Immature natural killer cell (primary cell): ENCODE measurements at places on chromosomes 5 and 9. TPM values are rescaled to one million over a fixed set of nuclear protein-coding genes. Genes with fewer than 3 reads are reported as not detected.

DNA sequence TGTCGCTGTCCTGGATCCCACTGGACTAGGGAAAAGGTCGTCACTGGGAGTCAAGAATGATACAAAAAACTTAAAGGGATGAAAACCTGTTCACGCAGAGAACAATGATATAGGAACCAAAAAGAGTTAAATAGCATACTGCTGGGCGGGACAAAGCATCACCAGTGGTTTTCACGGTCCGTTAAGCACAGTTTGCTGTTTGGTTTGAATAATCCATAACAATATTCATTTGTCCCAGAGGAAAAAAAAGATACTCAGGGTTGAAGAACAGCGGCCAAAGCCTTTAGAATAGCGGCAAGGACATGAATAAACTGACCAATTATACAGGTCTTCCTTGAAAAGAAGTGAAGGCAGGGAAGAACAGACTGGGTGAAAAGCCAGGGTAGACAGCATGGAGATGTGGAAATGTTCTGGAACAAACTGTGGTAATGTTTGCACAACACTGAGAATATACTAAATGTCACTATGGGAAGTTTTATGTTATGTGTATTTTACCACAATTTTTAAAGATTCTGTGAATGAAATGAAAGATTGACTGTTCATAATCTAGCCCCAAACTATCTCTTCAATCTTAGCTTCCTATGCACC is 60.8 kb downstream of the MTMR12 start:
- peaks cover 2% of the 10 kb centered on the region for H3K27me3 ChIP-seq
- H3K4me3 ChIP-seq, result no peak overlapping the region
- peaks cover 79% of the 10 kb centered on the region for H3K36me3 ChIP-seq
- DNase-seq, result no peak
- no peak overlapping the region for H3K27ac ChIP-seq

GRCh38 chr9:14343261-14344031 is 29.5 kb upstream of the NFIB start:
- no peaks in the 10 kb centered on the region for H3K36me3 ChIP-seq
- H3K27me3 ChIP-seq, result peaks cover 11% of the 10 kb centered on the region
- no peak overlapping the region for H3K4me3 ChIP-seq

- H3K27ac ChIP-seq, result no peak overlapping the region
- H3K27me3 ChIP-seq, result no peaks in the 10 kb centered on the region
- H3K4me3 ChIP-seq, result no peak overlapping the region
- DNase-seq, result no peak
Measured at GRCh38 chr9:132003896-132004295, 75.8 kb downstream of the MED27 start.

GRCh38 chr9:88811511-88811910 is 179.8 kb upstream of the S1PR3 start:
- H3K27me3 ChIP-seq, result peaks cover 9% of the 10 kb centered on the region
- no peak overlapping the region for H3K4me3 ChIP-seq
- no peak for DNase-seq
- H3K27ac ChIP-seq, result no peak overlapping the region

DNA sequence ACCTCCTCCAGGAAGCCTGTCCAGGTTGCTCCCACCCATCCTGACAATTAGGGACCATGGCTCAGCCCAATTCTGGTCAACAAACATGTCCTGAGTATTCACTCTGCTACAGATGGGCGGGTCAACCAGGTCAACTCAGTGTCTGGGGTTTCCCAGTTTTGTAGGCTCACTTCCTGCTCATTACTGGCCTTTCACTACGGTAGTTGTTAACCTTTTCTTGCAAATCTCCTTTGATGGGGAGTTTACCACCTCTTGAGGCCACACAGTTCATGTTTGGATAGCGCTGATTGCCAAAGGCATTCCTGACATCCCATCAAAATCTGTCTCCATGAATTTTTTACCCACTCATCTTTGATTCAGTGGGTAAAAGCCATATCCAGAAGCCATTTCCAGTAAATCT is 13.8 kb downstream of the TMEM8B start:
- H3K4me3 ChIP-seq, result no peak overlapping the region
- H3K27me3 ChIP-seq, result peaks cover 5% of the 10 kb centered on the region
- no peak overlapping the region for H3K27ac ChIP-seq
- H3K4me1 ChIP-seq, result peaks cover 13% of the 10 kb centered on the region
- peaks cover 5% of the 10 kb centered on the region for H3K36me3 ChIP-seq

GRCh38 chr5:72377910-72378638 is 57.9 kb downstream of the PTCD2 start:
- peaks cover 5% of the 10 kb centered on the region for H3K27me3 ChIP-seq
- no peak overlapping the region for H3K4me3 ChIP-seq
- no peaks in the 10 kb centered on the region for H3K36me3 ChIP-seq

The SEMA4D gene
- 45.8 TPM for polyA plus RNA-seq

DNA sequence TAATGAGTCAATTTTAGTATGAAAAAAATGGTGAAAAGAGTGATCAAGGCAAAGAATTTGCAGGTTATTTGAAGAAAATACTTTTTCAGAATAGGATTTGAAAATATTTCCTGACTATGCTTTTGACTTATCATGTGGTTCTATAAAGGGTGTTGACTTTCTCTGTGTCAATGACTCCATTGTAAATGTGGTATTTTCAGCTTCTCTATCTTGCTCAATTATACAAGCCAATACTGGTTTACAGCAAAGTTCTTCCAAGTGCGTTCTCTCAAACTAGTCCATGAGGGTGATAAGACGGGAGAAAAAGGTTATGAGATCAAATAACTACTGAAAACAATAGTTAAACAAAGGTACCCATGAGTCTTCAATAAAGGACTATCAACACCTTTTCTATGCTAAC is 21.7 kb downstream of the IL33 start:
- H3K4me1 ChIP-seq, result no peaks in the 10 kb centered on the region
- no peak overlapping the region for H3K27ac ChIP-seq
- no peak for DNase-seq
- H3K27me3 ChIP-seq, result no peaks in the 10 kb centered on the region
- no peak overlapping the region for H3K4me3 ChIP-seq
- H3K36me3 ChIP-seq, result no peaks in the 10 kb centered on the region

DNA sequence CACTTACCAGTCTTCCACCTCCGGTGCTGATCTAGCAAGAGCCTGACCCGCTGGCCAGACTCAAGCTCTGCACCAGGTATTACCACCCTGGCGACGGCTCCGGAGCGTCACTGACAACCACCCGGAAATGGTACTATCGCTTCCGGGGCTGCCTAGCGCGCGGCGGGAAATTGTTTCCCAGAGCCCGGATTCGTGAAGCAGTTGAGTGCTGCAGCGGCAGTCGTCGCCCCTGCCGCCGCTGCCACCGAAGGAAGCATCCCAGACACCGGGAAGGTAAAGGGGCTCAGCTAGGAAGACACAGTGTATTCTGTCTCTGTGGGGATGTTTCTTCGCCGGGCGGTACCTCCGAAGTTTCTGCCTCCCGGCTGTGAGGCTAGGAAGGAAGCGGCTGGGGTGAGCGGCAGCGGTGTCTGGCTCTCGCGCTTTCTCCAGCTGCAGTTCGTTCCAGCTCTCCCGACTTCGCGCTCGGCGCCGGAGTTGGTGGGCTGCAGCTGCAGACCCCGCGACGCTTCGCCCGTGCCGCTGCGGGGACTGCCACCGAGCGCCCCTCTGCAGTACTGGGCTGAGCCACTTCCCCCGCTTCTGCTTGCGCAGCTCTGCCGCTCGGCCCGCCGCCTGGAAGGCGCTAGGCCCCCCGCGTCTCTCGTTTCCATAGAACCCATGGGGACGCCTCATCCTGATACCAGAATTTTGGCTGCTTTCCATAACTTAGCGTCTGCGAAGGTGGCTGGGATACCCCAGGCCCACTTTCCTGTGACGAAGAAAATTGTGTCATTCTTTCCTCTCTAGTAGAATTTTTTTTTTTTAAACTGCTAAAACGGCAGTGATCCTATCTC is at the start of the genes KIAA0825 and SLF1:
KIAA0825 (minus strand) TSS at position 112 of the 836 bp plus-strand sequence. CDS start 81,478 bp downstream, outside the sequence.
SLF1 (plus strand) TSS at position 177 of the 836 bp plus-strand sequence. CDS start 10,142 bp downstream, outside the sequence.
- DNase-seq, result peak; percentile 84
- peak within 1 kb of the TSS; percentile 89 for H3K4me3 ChIP-seq
- H3K4me1 ChIP-seq, result peaks cover 32% of the 10 kb centered on the region
- peak within 1 kb of the TSS; percentile 90 for H3K27ac ChIP-seq
- H3K27me3 ChIP-seq, result peaks cover 2% of the 10 kb centered on the region
- no peaks in the 10 kb centered on the region for H3K36me3 ChIP-seq

DNA sequence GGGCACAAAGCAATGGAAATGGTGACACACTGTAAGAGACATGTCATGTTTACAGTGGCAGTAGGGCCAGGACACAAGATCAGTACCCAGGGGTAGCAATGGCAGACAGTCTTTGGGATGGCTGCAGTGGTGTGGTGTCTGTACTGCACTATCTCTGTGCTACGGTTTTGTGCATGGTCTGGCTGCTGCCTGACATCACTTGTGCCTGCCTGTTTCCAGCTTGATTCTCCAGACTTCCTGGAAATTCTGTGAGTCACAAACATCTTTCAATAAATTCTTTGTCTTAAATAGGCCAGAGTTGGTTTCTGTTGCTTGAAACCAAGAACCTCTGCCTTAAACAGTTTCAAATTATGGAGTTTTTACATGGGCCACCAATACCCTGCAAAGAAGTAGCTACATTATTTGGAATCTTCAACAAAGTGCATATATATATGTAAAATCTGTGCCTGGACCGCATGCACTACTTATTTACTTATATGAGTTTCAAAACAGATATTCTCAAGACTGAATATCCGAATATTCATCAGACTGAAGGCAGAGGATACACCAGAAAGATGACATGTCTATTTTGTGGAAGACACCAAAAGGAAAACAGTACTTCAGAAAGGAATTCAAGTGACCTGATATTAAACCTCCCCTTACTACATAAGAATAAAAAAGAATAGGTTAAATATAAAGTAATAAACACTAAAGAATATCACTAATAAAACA is 188.1 kb downstream of the RFX3 start:
- DNase-seq, result no peak
- no peaks in the 10 kb centered on the region for H3K27me3 ChIP-seq
- H3K27ac ChIP-seq, result no peak overlapping the region
- no peaks in the 10 kb centered on the region for H3K36me3 ChIP-seq
- no peak overlapping the region for H3K4me3 ChIP-seq
